IPS DF 6.9 (cell line): ENCODE measurements at places on chromosomes 7 and 10.

GRCh38 chr7:67901808-67902480, 905.3 kb downstream of the TYW1 start:
- DNase-seq: no peak

DNA sequence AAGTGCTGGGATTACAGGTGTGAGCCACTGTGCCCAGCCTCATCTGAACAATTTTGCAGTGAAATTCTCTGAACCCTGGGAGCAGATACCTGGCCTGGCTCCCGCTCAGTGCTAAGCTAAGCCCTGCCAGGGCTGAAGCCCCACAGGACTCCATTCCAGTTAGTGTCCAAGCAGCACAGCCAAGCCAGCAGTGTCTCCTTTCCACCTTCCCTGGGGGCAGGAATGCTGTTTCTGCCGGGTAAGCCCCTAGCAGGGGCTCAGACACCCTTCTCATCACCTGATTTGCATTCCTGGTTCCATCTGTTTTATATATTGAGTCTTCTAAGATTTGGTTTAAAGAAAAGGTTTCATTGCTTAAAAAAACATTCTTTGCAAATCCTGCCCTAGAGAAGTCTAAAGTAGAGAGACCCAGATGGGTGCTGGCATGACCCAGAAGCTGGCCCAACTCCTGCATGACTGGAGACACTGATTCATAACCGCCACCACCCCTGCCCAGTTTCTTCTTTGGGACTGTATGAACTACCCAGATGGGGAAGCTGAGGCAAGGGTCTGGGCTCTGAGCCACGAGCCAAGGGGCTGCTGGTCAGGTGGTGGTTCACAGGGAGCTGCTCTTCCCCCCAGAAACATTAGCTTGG, 14.0 kb downstream of the SLC13A4 start:
- no peak for DNase-seq

GRCh38 chr7:18590744-18591340, 95.3 kb downstream of the HDAC9 start:
- no peak for DNase-seq

DNA sequence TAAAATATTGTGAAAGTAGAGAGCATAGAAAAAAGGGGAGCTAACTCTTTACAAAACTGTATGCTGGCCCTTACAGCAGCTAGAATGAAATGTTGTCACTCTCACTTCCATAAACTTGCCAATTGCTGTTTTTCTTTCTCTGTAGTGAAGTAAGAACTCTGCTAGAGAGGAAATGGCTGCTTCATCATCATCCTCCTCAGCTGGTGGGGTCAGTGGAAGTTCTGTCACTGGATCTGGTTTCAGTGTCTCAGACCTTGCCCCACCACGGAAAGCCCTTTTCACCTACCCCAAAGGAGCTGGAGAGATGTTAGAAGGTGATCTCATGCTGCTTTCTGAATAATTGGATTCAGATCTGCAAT, 7.6 kb upstream of the ASCC1 start:
- no peak for DNase-seq

GRCh38 chr7:141522657-141523342, 28.4 kb upstream of the AGK start:
- no peak for DNase-seq

DNA sequence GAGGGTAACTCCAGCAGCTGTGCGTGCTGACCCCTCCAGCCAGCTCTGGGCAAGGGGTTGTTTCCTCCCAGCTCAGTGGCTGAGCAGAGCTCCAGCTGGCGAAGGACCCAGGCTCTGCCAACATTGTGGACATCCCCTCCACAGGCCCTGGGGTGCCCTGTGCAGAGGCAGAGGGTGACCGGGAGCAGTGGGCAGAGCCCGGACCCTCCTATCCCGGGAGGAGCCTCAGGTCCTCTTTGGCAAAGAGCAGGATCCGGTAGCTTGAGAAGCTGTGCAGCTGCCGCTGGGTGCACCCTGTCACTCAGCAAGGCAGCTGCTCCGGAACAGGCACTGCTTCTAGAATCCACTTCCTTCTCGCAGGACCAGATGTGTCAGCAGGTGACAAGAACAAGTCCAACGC, 175.9 kb downstream of the EBF3 start:
- DNase-seq: no peak

- DNase-seq: no peak
Observed at GRCh38 chr10:130340816-130341215, 204.6 kb downstream of the GLRX3 start.

DNA sequence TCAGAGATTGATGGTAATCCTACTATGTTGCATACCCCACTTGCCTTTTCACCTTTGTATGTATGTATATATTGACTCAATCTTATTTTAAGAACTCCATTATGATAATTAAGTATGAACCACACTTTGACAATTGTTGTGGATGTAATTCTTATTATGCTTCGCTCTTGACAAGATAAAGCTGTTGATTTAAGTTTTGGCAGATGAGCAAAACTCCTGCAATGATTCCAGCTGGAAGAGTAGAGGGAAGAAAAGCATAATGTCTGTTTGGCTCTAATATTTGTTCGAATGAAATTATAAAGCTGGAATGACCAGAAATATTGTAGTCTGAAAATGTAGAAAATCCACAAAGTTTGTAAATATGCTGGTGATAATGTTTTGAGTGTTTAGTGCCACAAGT, 83.8 kb upstream of the AKR1E2 start:
- no peak for DNase-seq

GRCh38 chr10:87722716-87723115, 63.0 kb downstream of the PAPSS2 start:
- DNase-seq: no peak

- DNase-seq: no peak
Observed at GRCh38 chr10:23037561-23037960, 57.8 kb upstream of the MSRB2 start.

DNA sequence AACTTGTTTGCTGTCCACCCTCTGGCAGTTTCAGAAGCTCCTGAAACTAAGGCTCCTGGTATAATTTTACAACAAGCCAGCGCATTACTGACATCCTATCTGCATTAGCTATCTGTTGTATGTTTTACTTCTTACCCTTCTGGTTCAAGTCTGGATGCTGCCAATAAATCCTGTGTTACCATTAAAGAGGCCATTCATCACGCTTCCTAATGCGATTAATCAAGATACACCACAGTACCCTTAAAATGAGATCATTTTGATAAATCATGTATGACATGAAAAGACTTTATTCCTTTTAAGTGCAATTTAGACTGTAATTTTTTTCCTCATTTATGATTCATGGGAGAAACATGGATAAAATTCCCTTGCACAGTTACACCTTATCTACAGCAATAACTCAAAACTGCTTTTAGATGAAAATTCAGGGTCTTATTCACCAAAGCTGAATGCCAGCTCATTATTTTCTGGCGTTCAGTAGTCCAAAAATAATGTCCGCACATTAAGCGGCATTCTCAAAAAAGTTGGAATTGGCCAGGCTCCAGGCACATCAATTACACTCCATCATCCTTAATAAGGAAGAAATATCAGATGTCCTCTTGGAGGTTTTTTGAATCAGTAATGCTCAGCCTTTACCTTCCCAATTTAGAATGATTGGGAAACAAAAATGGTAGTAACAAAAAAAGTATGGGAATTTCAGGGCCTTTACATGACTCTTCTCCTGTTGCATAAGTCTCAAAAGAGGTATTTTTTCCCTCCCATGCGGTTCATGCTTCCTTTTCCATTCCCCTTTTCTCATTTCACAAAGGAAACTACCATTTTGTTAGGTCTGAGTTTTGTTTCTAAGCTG, 878.5 kb downstream of the LRMDA start:
- DNase-seq: no peak

GRCh38 chr10:34102893-34103506, 712.1 kb downstream of the PARD3 start:
- DNase-seq: no peak

DNA sequence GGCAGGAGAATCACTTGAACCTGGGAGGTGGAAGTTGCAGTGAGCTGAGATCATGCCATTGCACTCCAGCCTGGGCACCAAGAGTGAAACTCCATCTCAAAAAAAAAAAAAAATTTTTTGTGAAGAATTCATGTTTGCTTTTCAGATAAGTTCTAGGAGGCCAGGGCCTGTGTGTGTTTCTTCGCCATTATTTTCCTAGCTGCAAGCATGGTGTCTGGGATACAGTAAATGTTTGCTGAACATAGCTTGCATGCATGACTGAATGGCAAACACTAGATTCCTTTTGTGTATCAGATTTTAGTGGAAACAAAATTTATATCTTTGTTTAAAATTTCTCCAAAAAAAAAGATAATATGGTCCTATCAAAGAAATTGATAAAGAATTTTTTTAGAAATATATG, 9.7 kb upstream of the MACC1 start:
- DNase-seq: no peak

- no peak for DNase-seq
Observed at GRCh38 chr7:66847879-66848790, 72.9 kb upstream of the TMEM248 start.

- no peak for DNase-seq
Observed at GRCh38 chr10:59633063-59633462, 76.6 kb downstream of the SLC16A9 start.

GRCh38 chr10:128483216-128483615, 357.0 kb upstream of the MKI67 start:
- no peak for DNase-seq

DNA sequence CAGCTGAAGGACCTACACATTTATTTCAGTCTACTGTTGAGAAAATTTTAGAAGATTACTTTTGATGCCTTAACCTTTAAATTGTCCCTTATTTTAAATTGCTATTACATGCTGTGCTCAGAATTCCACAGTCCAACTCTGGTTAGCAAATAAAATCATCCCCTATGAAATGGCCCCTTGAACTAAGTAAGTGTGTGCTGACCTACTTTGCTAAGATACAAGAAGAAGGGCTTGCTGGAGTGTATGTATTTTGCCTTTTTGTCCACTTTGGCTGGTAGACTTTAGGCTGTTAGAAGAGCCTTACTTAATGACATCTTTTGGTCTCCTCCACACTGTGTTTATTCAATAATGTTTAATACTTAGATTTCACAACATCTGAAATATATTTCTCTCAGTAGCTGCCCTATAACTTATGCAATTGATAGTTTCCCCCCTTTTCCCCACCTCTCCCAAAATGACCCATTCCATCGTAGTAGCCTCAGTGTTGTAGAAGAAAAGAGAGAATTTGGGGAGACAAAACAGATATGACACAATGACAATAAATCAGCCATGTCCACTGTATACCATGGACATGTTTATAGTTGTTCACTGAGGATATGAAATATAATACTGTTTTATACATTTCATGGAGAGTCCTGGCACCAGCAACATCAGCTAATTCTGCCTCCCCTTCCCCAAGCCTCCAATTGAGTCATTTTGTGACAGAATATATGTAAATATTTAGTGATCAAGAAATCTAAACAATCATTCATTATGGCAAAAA, 107.8 kb upstream of the ASAH2 start:
- DNase-seq: no peak

GRCh38 chr10:123564631-123565030, 101.5 kb upstream of the GPR26 start:
- no peak for DNase-seq

DNA sequence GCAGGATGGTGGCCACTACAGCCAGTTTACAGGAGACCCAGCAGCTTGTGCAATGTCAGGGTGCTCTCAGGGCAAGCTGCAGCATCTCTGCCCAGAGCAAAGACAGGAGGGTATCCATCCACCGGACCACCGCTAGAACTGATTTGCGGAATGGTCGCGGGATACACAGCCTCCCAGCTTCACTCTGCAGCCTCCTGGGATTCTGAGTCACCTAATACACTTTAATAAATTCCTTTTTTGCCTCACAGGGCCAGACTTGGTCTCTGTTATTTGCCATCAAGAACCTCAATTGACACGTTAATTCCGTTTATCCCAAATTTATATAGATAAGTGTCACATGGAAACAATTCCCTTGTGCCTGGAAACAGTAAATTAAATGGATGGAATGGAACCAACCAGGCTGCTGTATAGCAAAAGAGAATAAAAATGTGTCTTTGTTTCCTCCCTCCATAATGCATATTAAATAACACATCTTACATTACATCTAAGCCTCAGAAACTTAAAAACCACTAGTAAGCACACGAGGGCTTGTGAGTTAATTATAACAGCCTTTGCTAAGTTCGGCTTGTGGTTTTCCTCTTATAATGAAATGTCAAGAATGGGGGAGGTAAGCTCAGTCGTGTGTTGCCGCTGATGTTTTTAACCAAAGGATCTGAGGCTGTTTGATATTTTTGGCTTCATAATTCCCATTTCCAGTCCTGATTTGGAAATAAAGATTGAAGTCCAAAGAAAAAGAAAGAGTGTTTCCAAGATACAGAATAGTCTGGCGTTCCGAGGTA, 52.1 kb downstream of the ADRB1 start:
- no peak for DNase-seq

- DNase-seq: no peak
Observed at GRCh38 chr7:143974459-143974858, 19.8 kb downstream of the OR2F1 start.

- DNase-seq: no peak
Observed at GRCh38 chr7:82348251-82348650, 95.3 kb downstream of the CACNA2D1 start.

- no peak for DNase-seq
Observed at GRCh38 chr7:158479021-158479663, 108.5 kb downstream of the PTPRN2 start.

DNA sequence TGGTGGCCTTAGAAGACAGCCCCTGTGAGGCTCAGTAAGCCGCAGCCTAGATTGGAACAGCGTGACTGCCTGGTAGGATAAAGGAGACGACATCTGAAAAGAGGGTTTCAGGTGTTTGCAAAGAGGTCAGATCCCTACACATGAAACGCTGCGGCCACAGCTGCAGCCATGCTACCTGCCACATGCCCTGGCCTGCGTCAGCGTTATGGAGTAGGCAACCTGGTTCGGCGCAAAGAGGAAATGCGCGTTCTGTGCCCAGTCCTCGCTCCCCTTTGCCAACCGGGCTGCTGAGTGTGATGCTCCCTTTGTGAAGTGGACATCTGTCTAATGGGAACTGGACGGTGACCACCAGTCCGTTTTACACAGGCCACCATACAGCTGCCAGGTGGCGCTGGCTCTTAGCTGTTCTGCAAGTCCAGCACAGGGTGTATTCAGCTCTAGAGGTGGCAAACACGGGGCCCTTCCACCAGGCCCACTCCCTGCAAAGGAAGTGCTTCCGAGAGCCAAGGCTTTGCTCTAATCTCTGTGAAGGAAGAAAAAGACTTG, 160.3 kb downstream of the CELF2 start:
- DNase-seq: no peak

DNA sequence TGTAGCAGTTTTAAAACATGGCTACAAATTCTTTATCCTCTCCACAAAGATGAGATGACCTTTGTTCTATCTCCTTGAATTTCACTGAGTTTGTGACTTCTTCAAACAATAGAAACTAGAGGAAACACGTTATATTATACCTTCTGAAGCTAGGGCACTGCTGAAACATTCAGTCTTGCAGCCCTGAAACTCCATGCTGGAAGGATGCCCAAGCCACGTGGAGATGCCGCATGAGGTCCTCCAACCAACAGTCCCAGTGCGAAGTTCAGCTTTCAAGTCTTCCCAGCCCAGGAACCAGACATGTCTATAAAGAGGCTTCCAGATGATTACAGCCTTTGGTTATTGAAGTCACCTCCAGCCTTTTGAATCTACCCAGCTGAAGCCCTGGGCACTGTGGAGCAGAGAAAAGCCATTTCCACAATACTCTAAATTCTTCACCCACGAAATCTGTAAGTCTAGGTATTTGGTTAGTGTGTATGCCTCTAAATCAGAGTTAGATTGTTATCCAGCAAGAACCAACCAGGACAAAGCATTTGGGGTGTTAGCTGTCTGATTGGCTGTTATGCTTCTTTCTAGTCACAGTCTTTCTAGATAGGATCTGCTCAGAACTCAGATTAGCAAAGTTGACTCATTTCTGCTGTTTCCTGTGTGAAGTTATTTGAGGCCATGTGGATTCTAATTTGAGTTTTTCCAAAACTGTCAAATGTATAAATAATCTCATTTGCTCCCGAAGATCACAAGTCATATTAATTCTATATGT, 186.5 kb upstream of the TMEM72 start:
- no peak for DNase-seq
